ENCODE measurements at places on chromosomes 7 and 10.

DNA sequence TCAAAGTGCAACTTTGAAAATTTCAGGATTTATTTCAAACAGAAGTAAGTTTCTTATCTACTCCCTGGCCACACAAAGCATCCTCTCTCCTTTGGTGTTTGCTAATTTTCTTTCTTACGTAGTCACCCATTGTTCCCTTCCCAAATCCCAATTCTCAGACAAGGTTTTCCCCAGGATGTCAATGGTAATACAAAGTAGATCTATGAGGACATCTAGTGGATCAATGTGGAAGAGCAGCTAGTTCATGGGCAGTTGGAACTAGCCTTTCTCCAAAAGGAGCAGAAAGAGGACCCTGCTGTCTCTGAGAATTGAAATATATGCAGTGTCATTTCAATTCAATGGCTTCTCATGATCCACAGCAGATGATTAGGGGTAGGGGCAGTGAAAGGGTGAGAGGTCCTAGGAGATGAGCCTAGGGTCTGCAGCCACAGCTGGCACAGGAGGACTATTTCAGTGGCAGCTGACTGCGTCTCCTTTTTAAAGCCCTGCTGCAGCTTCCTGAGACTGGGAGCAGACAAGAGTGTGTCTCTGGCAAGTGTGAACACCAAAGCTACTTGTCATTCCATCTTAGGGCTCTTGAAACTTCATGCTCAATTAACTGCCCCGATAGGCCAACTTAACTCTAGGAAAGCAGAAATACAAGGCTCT lies 632.6 kb downstream of the KCNMA1 start:
- no peak for DNase-seq

DNA sequence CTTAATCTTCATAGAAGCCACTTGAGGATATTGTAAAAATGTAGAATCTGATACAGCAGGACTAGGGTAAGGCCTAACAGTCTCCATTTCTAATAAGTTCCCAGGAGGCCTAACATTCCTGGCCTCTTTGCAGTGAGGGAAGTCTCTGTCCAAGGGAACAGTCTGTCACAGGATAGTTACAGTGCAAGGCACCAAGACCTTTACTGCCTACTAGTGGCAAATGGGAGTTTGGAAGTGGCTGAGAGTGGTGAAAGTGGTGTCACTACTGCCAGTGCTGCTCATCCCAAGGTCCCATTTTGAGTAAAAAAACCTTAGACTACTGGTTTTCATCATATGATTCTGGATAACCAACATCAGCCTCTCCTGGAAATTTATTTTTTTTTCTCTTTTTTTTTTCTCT lies 619.5 kb upstream of the SEMA3D start:
- DNase-seq: no peak

DNA sequence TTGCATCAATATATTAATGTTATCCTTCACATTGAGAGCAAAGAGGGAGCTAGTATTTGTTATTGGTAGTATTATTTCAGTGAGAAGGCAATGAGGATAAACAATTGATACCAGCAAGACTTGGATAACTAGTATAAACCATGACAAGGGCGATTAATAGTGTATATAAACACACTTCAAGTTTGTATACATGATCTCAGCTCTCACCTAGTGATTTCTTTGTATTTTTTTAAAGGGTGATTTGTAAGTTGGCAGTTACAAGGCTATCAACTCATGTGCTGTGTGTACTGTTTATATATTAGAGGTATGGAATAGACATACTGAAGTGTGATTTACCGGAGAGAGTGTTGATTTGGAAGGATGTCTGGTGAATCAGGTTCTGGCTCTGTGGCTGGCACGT lies 88.0 kb downstream of the SNX10 start:
- no peak for DNase-seq

- no peak for DNase-seq
Measured at GRCh38 chr10:44908066-44908749, 2.9 kb upstream of the TMEM72 start.

DNA sequence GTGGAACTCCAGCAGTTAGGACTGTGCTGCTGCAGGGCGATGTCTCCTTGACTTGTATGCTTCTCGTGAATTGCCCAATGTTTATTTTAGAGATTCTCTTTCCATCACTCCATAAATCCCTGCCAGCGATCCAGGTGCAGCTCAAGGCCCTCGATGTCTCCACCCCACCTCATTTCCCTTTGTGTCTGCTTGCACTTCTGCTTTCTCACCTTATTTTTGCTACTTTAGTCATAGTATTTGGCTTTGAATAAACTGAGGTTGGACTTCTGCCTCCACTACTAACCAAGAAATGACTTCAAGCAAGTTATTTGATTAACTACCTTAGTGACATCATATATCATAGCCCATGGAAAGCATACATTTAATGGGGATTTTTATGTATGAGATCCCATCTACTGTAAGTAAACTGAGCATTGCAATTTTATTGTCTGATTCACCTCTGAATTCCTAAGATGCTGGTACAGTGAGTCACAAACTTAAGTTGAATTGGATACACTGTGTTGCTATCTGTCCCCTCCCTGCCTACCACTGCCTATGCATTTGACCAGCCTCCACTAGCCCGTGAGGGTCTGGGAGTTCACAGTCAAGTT lies 255.8 kb downstream of the ABCA13 start:
- no peak for DNase-seq

GRCh38 chr10:50550291-50550839 lies 73.4 kb downstream of the SGMS1 start:
- no peak for DNase-seq

DNA sequence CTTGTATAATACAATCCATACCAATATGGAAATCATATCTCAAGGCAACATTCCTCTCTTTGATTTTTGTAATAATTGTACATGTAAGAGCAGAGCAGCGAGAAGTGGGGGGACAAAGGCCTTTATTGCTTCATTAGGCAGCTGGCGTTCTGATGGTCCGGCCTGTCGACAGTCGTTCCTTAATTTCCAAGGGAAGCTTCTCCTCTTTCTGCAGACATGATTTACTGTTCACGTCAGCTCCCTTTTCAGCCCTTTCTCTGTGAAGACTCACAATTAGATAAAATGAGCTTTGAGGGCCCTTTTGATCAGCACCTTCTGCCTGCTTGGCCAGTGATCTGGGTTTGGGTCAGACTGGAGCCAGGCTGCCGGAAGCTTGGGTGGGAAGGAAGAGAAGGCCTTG lies 65.6 kb upstream of the CTBP2 start:
- DNase-seq: no peak

DNA sequence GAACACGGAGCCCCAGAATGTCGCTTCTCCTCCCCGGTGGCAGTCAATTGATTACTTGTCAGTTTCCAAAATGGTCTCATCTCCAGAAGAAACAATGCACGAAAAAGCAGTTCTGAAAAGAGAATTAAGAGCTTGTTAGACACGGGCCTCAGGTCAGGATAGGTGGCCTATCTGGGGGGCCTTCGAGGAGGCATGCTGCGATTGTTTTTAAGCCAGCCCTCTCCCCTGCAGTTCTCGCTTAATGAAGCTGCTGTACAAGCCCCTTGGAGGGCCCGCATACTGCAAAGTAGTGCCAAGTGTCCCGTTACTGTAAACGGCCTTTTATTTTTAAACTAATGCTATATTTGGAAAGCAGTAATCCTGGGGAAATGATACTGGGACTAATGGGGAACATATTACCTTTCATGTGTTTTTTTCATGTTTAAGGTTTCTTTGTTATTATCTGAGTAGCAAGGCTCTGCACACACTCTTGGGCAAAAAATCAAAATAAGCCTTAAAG lies 114.8 kb upstream of the TCF7L2 start:
- DNase-seq: no peak

DNA sequence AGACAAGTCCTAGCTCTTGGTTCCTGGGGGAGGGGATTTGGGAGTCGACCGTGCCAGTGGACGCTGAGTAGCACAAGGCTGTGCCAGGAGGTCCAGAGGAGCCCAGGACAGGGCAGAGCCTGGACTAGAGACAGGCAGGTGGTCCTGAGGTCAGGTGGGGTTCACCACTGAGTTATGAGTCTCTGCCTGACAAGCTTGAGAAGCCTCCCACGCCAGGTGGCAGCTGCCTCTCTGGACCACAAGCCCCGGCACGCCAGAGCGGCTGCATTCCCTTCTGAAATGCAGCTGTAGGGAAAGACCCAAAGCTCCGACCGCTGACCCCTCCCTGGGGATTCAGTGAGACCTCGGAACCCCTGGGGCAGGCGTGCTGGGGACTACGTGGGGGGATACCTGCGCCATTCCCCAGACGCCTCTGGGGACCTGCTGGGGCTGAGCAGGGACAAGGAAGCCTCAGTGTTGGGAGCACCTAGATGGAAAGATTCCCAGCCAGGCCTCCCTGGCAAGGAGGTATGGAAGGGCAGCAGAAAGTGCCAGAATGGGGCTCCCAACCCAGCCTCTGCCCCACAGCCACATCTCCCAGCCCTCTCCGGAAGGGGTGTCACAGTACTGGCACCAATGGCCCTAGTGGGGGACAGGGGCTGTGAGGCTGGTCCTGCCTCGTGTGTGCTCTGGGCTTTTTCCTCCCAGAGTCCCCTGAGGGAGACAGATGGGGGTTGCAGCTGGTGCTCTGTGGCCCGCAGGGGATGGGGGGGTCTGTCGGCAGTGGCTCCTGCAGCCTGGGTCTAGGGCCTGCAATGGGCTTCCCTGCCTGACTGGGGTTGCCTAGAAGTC lies 29.0 kb downstream of the PDGFA start:
- DNase-seq: no peak

- DNase-seq: no peak
Measured at GRCh38 chr10:89165923-89166322, 41.2 kb downstream of the CH25H start.

DNA sequence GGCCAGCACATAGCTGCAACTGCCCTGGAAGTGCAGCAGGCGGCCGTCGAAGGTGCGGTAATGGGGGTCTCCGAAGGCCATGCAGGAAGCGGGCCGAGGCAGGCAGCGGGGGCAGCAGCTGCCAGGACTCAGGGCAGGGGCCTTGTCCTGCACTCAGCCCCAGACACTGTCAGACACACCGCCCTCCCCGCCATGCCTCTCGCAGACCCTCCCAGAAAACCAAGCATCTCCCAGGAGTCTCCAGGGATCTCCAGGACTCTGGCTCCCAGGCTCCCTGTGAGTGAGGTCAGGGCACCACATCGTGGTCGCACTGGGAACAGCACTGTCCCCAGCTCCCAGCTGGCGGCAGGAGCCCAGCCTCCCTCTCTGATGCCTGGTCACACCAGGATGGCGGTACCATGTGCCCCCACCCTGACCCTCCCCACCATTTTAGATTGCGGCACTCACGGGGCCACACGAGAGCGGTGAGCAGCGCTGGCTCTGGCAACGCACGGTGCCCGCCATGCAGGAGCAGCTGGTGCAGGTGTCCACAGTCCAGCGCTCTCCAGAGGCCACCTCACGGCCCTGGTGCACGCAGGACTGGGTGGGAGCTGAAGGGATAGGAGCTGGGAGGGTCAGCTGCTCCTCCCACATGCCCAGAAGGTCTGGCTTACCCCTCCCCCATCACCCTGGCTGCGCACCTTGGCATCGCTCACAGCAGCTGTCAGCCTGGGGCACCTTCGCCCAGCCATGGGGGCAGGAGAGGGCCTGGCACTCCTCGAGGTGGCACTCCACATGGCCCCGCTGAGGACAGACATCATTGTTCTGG lies 17.5 kb downstream of the ATP6V1F start:
- DNase-seq: peak; percentile 50

DNA sequence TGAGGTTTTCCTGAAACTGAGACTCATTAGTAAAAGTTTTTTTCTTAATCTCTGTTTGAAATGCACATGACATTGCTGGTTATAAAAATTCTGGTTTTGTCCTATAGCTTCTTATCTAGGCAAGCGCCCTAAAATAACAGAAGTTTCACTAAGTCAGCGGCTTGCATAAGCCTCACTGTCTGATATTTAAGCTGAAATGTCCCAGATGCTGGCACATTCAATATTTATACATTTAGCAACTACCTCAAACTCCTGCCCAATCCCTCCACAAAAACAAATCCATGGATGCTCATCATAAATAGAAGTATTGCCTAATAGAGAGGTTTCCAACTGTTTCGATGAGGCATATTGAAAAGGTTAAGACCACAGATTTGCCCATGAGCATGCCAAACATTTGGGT lies 83.1 kb upstream of the EGR2 start:
- no peak for DNase-seq

DNA sequence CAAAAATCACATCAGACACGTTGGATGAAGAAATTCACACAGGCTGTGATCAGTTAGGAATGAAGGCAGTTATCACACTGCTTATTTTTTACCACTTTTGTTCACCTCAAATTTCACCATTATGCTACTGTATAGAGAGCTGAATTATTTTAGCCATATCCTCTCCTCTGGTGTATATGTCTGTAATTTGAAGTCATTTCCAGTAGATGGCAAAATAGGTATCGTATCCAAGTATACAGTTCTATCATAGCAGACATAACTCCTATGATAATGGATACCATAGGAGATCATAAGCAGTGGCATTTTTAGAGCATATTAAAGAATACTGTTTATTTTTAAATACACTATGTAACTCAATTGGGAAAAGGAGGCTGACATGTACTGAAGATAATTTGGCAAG lies 909.7 kb downstream of the DNAJB9 start:
- DNase-seq: no peak

DNA sequence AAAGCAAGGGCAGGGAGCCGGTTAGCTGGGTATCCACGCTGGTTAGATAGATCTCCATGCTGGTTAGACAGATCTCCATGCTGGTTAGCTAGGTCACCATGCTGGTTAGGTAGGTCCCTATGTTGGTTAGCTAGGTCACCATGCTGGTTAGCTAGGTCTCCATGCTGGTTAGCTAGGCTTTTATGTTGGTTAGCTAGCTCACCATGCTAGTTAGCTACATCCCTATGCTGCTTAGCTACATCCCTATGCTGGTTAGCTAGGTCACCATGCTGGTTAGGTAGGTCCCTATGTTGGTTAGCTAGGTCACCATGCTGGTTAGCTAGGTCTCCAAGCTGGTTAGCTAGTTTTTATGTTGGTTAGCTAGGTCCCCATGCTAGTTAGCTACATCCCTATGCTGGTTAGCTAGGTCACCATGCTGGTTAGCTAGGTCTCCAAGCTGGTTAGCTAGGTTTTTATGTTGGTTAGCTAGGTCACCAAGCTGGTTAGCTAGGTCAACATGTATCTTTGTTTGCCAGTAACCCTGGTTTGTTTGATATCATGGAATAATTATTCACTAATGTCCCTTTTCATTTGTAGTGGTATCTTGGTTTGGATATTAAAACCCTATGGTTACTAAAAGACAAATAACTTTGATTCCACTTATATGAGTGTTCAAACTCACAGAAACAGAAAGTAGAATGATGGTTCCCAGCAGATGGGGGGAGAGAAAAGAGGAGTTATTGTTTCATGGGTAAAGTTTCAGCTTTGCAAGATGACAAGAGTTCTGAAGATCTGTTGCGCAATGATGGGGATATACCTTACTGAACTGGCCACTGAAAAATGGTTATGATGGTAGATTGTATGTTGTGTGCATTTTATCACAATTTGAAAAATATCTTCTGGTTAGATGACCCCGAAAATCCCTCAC lies 136.2 kb downstream of the PRPF18 start:
- DNase-seq: no peak

- peak; percentile 92 for DNase-seq
Measured at GRCh38 chr7:149005427-149006344, 22.6 kb downstream of the PDIA4 start.

GRCh38 chr7:36840904-36841303 lies 116.6 kb upstream of the AOAH start:
- DNase-seq: no peak

Data from stimulated activated CD8-positive, alpha-beta memory T cell treated with anti-CD3 and anti-CD28 coated beads, Interleukin-4, amount 100 ng/mL, for 48 hours (primary cell).